ENCODE measurements at places on chromosomes 5 and 9. TPM values are rescaled to one million over a fixed set of nuclear protein-coding genes. Genes with fewer than 3 reads are reported as not detected.

Gene FCHO2
- 7.0 TPM for total RNA-seq

Gene RC3H2
- 21.6 TPM for total RNA-seq

Gene PCAT7
- total RNA-seq = 1.3 TPM

Gene PLCXD3
- 0.38 TPM for total RNA-seq

Gene OTULINL
- total RNA-seq = 3.3 TPM

Gene ANGPTL2
- 8.3 TPM for total RNA-seq

Gene VDAC1
- 419 TPM for total RNA-seq

Gene TAS2R1
- not detected for total RNA-seq

Gene SPINK7
- total RNA-seq = not detected

Gene FOXD4L5
- not detected for total RNA-seq

Gene DAB2
- total RNA-seq = 2.7 TPM

Measured in H7 (cell line).